ENCODE measurements at places on chromosomes 11 and 22.

DNA sequence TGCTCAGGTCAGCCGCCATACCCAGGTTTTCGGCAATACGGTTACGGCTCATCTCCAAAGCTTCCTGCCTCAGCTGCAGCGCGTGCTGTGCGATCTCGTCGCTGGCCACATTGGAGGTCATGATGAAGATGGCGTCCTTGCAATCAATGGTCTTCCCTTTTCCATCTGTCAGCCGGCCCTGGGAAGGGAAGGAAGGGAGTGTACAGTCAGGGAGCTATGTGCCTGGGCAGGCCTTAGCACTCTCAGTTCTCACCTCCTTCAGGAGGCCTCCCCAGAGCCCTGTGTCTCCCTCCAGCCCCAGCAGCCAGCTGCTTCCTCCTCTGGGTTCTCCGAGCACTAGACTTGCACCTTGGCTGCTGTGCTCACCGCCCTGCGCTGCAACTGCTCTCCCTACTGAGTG is 51.5 kb upstream of the PHOX2A start:
- no peak for DNase-seq

DNA sequence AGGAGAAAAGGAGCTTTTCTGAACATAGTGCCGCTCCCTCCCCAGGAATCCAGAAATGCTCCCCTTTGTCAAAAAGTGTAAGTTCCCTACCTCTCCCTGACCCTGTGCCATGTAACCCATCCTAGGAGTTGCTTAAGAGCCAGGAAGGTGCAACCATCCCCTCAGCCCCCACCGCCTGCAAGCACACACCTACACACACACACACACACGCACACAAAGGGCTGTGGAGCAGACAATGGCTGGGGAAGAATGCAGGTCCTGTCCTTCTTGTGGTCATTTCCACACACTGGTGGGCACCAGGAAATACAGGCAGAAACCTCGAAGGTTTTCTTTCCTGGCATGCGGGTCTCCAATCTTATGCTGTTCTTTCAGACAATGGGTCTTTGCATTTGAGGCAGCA is 1.2 kb downstream of the P2RX3 start:
- DNase-seq = no peak

DNA sequence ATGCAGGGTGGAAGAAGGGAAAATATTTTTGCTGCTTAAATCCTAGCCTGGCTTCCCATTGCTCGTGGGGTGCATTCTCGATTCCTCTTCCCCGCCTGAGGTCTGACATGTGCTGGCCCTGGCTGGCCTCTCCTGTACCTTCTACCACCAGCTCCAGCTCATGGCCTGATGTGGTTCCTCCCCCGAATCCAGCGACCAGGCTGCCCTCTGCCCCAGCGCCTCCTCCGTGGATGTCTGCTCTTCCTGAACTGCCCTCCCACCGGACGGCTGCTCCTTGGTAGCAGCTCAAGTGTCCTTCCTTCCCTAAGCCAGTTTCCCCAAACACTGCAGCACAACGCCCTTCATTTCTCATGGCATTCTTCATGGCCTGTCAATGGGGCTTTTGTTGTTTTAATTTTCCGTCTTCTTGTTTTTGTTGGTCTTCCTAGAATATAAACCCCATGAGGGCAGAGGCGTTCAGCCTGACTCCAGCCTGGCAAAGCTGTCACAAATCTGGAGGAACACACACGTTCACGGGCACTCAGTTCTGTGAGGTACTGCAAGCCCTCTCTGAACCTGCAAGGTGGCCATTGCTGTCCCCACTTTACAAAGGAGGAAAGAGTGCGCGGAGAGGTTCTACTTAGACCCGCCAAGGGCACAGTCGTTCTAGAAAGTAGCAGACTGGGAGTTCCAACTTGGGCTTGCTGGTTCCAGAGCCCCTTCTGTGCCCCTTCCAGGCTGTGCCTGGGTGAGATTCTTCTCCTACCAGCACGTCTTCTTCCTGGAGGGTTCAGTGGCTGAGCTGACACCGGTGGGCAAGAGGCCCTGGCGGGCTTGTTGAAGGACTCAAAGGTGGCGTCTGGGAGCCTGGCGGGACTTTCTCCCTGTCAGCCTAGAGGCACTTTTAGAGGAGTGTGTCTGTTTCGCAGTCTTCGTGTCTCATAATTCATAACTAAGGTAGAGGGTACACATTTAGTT is 953 bp upstream of the LRP5 start:
- no peak for DNase-seq

DNA sequence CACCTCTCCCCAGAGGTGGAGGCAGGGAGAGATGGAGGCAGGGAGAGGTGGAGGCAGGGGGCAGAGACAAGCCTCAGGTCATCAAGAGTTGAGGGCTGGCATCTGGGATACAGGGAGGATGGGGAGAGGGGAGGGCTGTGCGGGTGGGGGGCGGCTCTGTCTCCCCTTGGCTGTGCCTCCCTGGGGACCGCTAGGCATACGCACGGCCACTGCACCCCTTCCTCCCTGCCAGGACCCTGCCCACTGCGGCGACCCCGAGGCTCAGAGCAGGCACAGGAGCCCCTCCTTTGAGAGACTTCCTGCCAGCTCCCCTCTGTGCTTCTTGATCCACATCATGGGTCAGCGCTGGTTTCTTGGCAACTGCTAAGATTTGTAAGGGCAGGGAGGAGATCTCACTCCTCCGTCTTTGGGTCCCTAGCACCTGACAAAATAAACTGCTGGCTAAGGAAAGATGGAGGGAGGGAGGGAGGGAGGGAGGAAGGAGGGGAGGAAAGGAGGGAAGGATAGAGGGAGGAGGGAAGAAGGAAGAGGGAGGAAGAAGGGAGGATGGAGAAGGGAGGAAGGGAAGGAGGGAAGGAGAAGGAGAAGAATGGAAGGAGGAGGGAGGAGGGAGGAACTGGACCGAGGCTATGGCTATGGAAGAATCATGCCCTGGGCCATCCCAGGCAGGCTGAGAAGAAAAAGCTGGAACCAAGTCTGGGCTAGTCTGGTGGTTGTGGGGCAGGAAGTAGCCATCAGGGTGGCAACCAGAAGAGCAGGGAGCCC is 18.5 kb downstream of the PRR33 start:
- DNase-seq = no peak

DNA sequence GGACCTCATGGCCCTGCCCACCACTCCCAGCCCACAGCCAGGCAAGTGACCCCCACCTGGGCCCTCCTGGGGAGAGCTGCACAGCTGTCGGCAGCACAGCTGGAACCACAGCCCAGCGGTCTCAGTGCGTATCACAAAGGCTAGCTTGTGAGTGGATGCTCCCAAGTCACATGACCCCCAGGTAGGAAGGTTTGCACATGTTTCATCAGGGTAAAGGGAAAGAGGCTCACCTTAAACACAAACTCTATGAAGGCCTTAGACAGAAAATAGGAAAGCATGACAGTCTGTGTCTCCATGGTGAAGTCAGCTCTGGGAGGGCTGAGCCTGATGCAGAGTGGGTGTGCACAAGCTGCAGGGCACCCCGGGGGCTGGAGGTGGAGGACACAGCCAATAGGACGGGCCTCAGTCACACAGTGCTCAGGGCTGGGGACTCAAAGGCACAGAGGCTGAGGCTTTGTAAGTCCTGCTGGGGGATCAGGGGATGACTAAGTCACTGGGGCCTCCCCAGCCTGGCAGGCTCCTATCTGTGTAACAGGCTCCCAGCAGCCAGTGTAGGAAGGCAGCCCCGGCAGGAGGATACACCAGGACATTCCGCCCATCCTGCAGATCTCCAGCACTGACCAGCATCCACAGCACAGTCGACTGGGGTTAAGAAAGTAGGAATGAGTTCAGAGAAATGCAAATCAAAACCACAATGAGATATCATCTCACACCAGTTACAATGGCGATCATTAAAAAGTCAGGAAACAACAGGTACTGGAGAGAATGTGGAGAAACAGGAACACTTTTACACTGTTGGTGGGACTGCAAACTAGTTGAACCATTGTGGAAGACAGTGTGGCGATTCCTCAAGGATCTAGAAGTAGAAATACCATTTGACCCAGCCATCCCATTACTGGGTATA is 22.0 kb downstream of the CELSR1 start:
- DNase-seq = no peak

DNA sequence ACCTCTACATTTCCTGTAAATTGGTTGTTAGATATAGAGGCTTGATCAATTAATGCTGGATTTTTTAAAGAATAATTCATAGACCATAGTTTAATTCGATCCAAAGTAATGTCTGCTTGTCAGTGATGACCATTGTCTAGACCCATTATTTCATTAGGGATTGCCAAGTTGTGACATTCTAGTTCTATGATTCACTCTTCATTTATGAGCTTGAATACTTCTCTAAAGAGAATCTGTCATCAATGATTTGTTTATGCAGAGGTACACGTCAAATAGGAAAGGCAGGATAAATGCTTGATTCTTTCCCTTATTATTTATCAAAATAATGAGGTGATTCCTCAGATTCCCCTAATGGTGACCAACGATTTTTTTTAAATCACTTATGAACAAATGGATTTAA is 24.0 kb upstream of the ROBO3 start:
- no peak for DNase-seq

DNA sequence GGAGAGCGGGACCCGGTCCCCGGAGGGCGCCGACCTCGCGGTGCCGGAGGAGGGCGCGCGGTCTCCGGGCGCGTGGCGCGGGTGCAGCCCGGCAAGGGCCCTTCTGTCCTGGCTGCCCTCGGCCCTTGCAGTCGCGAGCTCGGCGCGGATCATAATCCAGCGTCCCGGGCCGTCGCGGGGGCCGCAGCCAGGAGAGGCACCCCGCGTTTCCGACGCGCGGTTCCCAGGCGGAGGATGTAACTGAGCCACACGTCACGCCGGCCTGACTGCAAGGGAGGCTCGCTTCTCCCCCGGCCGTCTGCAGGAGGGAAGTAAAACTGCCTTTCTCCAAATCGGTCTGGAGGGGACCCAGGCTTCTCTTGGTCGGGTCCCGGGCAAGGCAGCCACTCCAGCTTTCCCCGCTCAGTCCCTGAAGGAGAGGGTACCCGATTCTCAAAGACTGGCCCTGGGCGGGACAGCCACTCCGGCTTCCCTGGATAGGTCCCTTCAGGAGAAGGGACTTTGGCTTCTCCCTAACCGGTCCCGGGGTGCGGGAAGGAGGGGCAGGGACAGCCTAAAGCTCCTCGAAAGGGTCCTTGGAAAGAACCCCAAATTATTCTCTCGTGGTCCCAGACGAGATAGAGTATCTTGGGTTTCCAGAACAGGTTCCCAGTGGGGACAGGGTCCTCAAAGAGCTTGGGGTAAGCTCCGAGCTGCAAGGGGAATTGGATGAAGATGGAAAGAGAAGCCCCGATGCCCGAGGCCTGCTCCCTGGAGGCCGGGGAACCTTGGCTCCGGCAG is 836 bp downstream of the SPON1 start:
- DNase-seq = no peak

Measured in cortex of kidney (tissue), 1 donor.